Daoy (cell line): ENCODE measurements at places on chromosomes 12 and 14.

DNA sequence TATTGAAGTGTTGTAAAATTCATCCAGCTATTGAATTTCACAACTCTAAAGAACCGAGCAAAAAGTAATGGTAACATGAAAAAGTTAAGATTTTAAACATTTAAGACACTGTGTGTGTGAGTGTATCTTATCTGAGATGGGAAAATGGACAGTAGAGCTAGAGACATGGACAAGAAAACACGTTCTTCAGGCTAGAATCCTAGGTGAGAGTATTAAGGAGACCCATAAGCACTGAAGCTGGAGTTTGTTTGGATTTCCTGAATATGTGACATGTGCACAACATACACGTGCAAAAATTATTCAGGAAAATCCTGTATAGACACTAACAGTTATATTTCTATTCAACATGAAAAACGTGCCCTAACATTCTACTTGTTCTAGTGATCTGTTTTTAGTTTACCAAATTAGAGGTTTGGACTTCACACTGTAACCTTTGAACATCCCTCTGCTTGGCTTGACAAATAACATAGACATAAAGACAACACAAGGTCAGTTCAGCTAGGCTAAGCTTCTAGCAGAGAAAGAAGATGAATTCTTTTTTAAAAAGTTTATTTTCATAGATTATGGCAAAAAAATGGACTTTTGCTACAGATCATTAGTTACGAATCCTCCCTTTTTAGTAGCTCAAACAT, 31.3 kb downstream of the LMNTD1 start:
- DNase-seq, result no peak

GRCh38 chr12:118850244-118850825, 131.0 kb upstream of the SRRM4 start:
- no peak for DNase-seq

DNA sequence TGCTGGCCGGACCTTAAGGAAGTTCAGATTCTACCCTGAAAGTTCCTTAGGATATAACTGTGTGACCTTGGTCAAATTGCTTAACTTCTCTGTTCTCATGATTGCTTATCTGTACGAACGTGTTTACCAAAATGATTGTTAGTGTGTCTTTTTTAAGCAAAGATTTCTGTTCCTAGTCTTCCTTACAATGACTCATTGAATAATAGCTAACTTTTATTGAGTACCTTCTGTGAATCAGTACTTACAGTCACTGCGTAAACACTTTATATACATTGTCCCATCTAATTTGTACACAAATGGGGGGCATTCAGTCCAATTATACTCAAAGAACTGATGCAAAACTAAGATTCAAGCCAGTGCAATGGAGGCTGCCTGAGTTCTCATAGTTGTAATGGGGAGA, 4.2 kb upstream of the TMEM30B start:
- DNase-seq, result no peak

DNA sequence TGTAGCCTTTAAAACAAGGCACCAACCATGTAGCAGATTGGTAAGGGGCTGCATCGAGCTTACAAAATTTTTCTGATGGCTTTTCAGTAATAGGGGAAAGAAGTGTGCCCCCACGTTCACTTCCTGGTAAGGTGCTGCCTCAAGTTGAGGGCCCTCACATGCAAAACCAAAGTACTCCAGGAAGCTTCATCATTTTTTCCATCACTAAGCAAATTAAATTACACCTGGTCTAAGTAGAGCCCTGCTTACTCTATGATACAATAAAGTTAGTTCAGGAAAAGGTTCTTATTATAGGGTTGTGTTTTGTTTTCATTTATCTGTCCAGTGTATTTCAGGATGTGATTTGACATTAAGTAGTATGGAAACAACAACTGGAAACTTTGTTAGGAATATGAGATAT, 15.0 kb upstream of the AKAP5 start:
- DNase-seq, result no peak

DNA sequence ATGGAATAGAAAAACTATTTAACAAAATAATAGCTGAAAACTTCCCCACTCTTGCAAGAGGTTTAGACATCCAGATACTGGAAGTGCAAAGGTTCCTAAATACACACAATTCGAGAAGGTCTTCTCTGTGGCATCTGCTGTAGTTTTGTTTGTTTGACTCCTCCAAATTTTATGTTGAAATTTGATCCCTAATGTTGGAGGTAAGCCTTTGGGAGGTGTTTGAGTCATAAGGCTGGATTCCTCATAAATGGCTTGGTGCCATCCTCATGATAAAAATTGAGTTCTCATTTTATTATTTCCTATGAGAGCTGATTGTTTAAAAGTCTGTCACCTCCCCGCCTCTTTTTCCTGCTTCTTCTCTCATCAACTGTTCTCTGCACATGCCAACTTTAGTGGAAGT, 182.7 kb downstream of the MYRFL start:
- DNase-seq, result no peak

DNA sequence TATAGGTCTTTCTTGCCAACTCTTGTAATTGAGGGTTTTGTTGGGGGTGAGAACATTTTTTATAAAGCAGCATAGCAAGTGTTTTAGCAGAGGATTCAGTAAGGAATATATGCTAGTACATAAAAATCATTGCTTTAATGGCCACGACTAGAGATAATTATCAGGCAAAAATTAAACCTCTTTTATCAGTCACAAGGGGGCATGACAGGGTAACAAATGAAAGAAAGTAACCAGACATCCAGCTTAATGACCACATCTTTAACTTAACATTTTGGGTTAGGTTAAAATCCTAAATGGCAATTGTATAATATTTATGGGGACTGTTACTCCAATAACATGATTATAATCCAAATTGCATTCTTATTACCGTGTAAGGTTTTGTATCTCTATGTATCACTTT, 119.6 kb downstream of the LRRIQ1 start:
- peak; percentile 27 for DNase-seq

DNA sequence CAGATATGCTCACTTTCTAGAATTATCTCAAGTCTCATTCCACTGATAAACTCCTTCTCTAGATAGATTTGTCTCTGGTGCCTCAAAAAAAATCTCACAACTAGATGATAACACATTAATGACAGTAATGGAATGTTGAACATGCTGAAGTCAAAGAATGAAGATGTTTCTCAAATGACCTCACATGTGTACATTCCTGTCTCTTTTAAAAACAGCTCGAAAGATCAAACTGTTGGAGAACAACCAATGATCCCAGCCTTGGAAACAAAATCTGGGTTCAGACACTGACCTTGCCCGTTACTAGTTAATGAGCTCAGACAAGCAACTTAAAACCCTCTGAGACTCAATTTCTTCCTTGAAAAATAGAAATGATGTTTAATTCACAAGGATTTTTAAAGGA, 44.7 kb upstream of the KCNJ8 start:
- no peak for DNase-seq

GRCh38 chr12:18583655-18584054, 154.2 kb downstream of the PLCZ1 start:
- DNase-seq, result no peak
